ENCODE measurements at places on chromosomes 4 and X.

DNA sequence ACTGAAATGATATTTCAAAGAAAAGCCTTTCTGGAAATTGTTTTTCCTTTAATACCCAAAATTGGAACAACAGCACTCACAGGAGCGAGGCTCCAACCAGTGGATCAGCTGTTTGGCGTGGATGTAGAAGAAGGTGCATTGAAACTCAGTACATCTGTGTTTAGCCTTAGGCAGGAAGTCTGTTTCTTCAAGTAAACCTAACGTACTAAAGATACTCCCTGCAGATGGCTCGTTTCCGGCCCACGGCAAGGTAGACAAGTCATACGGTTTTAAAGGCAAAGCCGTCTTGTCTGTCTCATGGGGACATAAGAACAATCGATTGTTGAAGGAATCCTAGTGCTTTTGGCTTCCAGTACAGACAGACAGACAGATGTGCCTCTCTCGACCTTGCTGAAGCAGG is 50.0 kb upstream of the CLCN4 start:
- DNase-seq: no peak

GRCh38 chr4:80011636-80012236 is 61.3 kb downstream of the ANTXR2 start:
- peak; percentile 31 for DNase-seq

- DNase-seq: no peak
These were observed 240.3 kb upstream of the GPC4 start for GRCh38 chrX:133655275-133656265.

DNA sequence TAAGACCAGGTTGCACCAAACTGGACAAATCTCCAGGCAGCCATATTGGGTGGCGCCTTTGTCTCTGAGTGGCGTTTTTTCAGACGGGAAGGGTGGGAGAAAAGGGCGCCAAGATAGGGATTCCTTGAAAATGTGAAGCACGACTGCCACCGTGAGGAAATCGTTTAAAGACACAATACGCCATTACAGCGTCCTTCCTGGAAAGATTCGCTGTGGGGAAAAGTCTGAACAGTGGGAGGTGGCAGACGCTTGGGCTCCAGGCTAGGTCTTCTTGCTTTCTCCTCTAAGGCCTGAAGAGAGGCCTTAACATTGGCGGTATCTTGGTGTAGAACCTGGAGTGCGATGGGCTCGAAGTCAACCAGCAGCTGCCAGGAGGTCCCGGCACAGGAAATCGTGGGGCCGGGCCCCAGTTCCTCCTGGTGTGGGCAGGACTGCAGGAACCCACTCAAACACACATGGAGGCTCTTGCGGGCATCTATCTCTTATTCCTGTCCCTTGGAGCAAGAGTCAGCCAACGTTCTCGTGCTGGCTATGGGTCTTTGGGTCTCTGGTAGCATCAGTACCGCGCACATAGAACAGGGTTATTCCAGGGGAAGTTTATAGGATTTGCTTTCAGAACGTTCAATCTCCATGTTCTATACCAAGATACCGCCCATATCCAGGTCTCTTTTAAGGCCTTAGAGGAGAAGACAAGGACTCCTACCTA is 208.8 kb downstream of the OR13H1 start:
- DNase-seq: no peak

- DNase-seq: no peak
These were observed 394 bp upstream of the DYNLT3 start for GRCh38 chrX:37847733-37848197.

GRCh38 chr4:163495900-163496299 is 1.4 kb downstream of the TMA16 start:
- peak; percentile 31 for DNase-seq

- DNase-seq: no peak
These were observed 81.5 kb downstream of the FNIP2 start for GRCh38 chr4:158850371-158850770.

DNA sequence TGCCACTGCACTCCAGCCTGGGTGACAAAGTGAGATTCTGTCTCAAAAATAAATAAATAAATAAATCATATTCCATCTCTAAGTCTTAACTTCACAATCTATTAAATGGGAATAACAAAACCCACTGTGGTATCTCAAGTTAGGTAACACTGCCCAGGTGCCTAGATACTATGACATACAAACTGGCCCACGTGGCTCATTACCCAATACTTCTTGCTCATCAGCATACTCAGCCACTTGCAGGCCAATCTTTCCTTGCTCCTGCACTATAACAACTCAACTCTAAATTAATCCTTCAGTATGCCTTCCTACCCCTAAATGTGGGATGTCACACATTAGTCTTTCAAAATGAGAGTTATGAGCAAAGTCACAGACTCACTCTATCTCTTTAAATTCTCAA is 230.1 kb downstream of the OPHN1 start:
- no peak for DNase-seq
